Fibroblast of upper back skin (primary cell): ENCODE measurements at places on chromosomes 4 and X.

DNA sequence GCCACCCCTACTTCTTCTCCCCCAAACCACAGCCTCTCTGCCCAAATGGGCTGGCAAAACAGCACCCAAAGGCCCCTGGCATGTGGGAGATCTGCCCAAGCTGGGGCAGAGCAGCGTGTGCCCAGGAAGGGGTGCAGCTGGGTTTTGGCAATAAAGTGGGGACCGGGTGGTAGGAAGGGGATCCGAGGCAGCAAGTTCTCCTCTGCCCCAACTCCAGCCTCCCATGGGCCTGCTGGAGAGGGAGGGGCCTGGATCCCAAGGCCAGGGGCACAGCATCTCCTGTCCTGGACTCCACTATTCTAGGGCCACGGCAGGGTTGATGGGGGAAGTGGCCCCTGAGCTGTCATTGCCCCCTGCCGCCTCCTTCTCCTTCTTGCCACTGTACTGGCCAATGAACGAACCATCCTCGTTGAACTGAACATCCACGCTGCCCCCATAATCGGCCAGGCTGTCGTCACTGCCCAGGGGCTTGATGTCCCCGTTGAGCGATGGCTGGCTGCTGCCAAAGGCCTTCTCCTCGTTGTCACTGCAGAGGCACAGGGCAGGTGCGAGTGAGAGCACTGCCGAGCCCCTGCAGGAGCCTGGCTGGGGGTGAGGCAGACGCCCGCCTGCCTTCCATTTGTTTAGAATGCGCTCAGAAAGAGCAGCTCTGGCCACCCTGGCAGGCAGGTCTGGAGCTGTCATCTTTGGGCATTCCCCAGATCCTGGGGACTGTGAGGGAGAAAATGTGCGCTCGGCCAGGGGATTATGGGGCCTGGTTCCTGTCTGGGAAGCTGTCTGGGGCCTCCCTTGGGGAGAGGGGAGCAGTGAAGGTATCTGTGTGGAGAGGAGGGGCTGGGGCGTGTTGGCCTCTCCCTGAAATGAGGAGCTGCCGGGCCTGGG lies 23.4 kb downstream of the L1CAM start:
- DNase-seq, result no peak

GRCh38 chr4:84800256-84800655 lies 166.2 kb downstream of the WDFY3 start:
- DNase-seq, result peak; percentile 49

DNA sequence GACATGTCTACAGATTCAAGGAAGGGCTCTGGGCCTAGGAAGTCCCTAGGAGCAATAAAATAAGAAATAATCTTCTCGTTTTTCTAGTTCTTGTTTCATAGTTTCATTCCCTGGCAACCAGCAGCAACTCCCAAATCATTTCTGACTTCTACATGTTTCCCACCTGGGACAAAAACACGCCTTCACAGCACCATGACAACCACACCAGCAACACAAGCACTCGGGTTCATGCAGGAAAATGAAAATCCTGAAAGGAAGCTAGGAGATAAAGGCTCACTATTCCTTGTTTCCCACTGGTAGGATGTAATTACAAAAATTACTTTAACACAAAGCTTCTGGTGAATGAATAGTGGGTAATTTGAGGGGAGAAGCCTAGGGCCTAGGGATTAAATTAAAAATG lies 158.9 kb downstream of the ADAMTS3 start:
- no peak for DNase-seq

DNA sequence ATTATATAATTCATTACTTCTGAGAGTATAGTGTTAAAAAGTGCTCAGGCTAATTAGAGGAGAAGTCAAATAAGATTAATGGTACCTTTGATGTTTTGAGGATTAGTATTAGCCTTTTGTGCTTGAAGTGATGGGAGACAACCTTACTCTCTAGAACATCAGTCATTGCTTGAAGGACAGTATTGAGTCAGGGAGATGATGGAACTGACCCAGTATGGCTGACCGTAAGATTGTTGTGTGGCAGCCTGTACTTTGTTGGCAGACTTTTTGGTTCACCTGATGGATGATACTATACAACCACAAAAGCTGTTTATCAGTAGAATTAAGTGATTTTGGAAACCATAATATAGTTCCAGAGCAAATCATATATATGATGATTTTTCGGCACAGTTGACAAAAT lies 9.9 kb downstream of the OGT start:
- DNase-seq, result no peak

DNA sequence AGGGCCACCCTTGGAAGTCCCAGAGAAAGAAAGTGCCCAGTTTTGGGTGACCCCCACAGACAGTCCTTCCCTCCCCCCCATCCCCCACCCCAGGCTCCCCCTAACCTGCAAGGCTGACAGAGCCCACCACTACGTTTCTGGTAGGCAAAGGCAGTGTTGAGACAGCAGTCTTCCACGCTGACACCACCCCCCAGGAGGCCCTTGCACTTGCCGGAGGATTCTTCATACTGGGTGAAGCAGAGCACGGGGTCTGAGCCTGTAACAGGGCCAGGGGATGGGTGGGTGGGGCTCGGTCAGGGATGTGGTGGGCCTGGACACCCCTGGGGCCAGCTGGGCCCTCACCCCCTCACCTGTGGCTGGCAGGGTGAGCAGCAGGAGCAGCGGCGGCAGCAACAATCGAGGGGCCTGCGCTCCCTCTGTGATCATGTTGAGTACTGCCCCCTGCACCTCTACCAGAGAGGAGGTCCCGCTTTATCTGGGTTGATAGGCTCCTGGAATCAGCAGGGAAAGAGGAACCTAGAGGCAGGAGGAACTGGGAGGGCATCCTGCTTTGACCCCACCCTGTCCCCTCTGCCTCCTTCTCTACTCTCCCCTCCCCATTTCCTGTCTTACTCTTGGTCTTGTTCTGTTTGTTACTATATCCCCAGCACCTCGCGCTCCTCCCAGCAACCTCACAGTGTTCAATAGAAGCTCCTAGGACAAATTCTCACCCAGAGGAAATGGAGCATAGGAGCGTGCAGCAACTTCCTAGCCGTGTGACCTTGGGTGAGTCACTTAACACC lies at the start of gene CFP:
CFP (minus strand) TSS at position 512 of the 782 bp plus-strand sequence; CDS start at position 426, 86 bp downstream.
- no peak for DNase-seq

DNA sequence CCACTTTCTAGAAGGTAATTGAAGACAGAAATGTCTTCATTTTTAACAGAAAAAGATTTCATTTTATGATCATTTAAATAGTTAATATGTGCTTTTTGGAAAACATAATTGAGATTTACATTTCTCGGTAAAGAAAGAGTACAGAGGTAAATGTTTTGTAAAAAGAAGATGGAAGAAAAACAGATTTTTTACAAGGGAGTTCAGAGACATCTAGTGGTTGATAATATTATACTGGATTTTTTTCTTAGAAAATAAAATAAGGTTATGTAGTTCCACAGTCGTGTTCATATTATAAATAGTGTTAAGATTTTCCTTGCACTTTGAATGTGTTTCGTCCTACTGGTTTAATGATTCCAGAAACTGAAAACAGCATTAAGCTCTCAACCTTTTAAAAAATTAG lies 60.6 kb downstream of the SMARCA1 start:
- no peak for DNase-seq

DNA sequence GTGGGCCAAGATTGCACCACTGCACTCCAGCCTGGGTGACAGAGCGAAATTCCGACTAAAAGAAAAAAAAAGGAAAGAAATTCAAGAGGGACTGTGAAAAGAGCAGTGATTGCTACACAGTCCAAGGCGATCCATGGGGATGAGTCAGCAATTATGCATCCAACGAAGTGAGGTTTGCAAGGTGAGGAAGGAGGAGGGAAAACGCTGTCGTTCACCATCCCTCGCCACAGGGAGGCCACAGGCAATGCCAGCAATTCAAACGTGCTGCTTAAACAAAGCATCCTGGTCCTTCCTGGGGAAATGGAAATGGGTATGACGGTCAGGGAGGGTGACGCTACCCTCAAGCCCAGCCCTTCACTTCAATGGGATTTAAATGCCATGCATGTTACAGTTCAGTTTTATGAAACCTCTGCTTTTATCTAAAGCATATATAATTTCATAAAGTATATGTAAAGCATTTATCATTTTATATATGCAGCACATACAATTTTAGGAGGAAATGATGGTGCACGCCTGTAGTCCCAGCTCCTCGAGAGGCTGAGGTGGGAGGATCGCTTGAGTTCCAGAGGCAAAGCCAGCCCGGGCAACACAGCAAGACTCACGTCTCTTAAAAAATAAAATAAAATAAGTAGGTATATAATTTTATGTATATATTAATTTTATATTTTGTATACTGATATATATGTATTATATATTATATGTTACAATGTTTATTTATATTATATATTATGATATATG lies 108.7 kb downstream of the DHRSX start:
- peak; percentile 91 for DNase-seq

DNA sequence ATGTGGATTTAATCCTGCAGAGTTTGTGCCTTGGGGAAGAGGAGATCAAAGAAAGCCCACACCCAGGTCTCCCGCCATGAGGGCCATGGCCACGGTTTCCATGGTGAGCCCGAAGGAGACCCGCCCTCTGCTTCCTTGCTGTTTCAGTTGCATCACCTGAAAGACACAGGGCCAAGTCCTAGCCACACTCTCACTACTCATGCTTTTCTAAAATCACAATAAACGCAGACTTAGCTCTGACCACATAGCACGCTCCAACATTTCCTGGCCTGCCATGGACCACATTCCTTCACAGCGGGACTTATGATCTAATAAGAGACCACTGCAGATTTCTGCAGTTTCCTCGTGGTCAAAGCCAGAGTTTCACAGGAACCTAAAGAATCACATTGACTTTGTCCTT lies 426.0 kb upstream of the NR3C2 start:
- peak; percentile 51 for DNase-seq

DNA sequence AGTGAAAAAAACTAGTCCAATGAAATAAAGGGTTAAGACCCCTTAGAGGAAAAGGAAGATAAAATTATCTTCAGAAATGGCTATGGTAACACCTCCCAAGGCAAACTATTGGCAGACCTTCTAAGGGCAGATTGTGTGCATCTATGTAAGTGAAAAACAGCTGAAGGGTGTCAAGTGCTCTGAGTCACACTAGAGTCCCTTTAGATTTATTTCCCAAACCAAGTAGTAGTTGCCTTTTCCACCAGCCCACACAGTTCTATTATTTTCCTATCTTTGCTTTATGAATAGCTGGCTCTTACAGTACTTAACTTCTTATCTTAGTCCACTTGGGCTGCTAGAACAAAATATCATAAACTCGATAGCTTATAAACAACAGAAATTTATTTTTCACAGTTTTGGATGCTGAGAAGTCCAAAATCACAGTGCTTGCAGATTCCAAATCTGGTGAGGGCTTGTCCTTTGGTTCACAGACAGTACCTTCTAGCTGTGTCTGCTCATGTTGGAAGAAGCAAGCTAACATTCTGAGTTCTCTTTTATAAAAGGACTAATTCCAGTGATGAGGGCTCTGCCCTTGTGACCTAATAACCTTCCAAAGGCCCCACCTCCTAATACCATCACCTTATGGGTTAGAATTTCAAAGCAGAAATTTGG lies 143.6 kb downstream of the GRID2 start:
- no peak for DNase-seq

DNA sequence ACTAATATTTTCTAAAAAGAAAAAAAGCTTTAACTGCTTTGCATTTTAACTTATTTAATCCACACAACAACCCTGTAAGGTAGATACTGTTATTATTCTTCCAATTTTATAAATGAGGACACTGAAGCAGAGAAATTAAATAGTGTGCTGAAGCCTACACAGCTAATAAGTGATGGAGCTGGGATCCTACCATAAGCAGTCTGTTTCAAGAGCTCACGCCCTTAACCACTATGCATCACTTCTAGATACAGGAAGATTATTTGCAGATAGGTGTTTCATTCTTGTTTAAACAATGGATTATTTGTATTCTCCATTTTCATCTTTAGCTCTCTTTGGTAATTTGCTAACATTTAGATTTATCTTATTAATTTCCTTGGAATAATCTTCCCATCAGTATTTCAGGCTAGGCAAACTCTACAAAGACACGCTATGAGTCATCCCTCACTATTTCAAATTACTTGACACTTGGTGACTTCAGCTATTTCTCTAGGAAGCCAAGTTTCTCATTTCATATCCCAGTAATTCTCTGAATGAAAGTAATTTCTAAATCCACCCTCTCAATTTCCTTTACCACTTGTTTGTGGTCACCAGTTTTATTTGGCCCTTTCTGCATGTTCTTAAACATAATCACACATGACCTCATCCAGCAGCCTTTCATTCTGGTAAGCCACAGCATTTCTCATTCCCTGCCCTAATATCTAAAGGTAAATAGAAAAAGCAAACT lies 67.3 kb downstream of the ASB9 start:
- DNase-seq, result peak; percentile 83

DNA sequence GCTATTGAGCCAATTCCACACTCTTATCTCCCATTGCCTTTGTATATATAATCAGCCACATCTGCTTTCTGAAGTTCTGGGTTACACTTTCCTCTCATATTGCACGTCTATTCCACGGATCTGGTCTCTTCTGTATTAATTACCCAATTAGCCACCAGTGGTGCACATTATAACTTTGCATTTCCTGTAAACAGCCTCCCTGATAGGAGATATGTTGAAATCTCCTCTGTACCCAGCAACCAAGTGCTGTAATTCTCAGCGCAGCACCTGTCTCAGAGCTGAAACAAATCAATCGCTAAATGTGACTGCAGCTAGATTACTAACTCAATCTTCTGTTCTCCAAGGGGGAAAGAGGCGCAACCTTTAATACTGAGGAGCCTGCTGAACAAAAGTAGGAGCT lies 326.4 kb downstream of the SLITRK2 start:
- DNase-seq, result no peak

GRCh38 chr4:53767482-53767881 lies 176.2 kb upstream of the LNX1 start:
- DNase-seq, result peak; percentile 85

DNA sequence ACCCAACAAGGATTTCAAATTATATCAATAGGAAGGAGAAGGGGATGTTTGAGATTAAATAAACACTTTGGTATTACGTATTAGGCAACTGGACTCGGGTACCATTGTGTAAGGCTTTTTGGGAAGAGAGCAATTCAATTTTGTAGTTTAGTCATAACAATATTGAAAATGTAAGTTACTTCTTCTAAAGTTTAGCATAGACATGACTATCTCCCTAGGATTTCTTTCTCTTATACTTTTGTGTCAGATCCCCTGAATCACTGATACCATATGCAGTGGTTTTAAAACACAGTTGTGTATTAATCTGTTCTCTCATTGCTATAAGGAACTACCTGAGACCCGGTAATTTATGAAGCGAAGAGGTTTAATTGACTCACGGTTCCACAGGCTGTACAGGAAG lies 123.8 kb upstream of the FAM9C start:
- DNase-seq, result no peak

DNA sequence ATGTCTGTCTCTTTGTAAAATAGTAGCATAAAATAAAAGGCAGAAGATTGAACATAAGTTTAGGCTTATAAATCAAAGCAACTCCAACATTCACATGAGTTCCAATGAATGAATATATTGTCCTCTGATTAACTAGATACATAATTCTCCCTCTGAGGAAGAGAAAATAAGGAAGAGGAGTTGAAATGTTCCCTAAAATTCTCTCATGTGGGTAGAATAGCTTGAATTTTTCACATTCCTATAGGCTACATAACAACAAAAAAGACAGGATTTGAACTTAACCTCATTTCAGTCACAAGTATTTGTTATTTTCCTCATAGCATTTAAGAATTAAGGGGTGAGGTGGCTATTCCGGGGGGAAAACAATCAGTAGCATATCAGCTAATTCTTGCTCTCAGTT lies 462.4 kb upstream of the NDST4 start:
- DNase-seq, result no peak

- DNase-seq, result no peak
Measured at GRCh38 chr4:186318481-186318880, 52.5 kb downstream of the F11 start.
